Smooth muscle cell of the pulmonary artery (primary cell): ENCODE measurements at places on chromosomes 6 and 20. TPM values are rescaled to one million over a fixed set of nuclear protein-coding genes. Genes with fewer than 3 reads are reported as not detected.

GJA1 gene
- total RNA-seq: 495 and 563 TPM in 2 replicates

CD24 gene
- total RNA-seq: 0.85 and 3.3 TPM in 2 replicates

SRMS gene
- not detected in 2 replicates for total RNA-seq

SLC22A7 gene
- not detected in 2 replicates for total RNA-seq

FKBP1C gene
- 0.20 and 2.9 TPM in 2 replicates for total RNA-seq

PAK5 gene
- total RNA-seq: 0.03 TPM in 1 of 2 replicates, not detected in the other

SLC17A1 gene
- total RNA-seq: not detected in 2 replicates

TPD52L2 gene
- 130 and 135 TPM in 2 replicates for total RNA-seq

SLC52A3 gene
- total RNA-seq: not detected in 2 replicates

FABP7 gene
- not detected in 2 replicates for total RNA-seq

PDE10A gene
- total RNA-seq: 8.5 and 16.0 TPM in 2 replicates

GSTA1 gene
- 0.26 TPM in 1 of 2 replicates, not detected in the other for total RNA-seq

NOX3 gene
- not detected in 2 replicates for total RNA-seq

UFL1 gene
- total RNA-seq: 26.3 and 37.0 TPM in 2 replicates

PLEKHG1 gene
- total RNA-seq: 0.59 and 2.4 TPM in 2 replicates

SALL4 gene
- 0.07 and 0.13 TPM in 2 replicates for total RNA-seq

SLC22A23 gene
- total RNA-seq: 4.2 and 18.1 TPM in 2 replicates

OLIG3 gene
- total RNA-seq: not detected in 2 replicates

TDP2 gene
- 28.9 and 30.4 TPM in 2 replicates for total RNA-seq

SULF2 gene
- 8.1 and 20.9 TPM in 2 replicates for total RNA-seq

SLC22A1 gene
- 0.40 and 0.46 TPM in 2 replicates for total RNA-seq

THBD gene
- total RNA-seq: 21.1 and 52.5 TPM in 2 replicates

CD93 gene
- total RNA-seq: 0.63 and 1.6 TPM in 2 replicates

TFAP2A gene
- total RNA-seq: 1.3 and 5.0 TPM in 2 replicates

ZSCAN23 gene
- total RNA-seq: 4.7 TPM in 2 replicates
